ENCODE measurements at places on chromosomes 4 and X.

- DNase-seq: peak; percentile 52
These were observed 488 bp downstream of the TBC1D25 start for GRCh38 chrX:48540028-48540375.

DNA sequence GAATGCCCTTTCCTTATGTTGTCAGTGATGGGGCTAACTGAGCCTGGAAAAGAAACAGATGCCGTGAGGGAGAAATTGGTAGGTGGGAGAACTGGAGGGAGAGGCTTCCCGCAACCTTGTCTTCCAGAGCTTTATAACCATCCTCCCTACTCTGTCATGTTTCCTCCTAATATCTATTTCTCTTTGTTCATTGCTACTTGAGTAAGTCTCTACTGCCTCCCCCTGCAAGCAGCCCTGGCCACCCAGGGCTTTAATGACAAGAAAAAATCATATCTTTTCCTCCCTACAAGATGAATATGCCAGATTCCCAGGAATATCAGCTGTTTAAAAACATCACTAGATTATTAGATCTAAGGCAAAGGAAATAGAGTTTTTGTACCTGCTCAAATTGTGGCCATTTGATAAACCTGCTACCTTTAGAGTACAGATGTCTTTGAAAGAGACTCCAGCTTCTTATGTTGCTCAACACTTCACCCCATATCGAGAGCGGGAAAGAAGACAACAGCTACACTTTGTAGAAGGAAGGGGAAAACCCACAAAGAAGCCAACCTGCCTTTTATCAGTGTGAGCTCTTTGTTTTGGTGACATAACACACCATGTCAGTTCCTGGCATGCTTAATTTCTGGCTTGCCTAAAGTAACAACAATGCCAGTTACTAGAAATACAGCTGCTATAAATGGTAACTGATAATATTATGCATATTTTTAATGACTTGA lies 186.6 kb upstream of the LEF1 start:
- no peak for DNase-seq

DNA sequence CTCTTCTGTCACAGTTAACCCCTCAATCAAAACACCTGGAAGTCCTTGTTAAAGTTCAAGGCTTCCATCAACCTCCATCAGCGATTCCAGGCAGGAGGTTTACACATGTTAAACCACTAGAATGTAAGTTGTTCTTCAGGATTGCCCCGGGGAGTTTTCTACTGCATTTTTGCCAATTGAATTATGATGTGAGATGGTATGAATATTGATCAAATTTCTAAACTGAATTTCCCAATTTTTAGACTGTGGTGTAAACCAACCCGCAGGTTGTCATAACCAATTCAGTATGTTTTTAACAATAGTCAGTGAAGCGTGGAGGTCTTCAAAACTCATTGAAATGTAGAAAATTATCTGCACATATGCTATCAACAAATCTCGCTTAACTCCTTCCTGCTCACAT lies 21.2 kb upstream of the TENM3 start:
- DNase-seq: no peak

- DNase-seq: no peak
These were observed 227.0 kb downstream of the DTHD1 start for GRCh38 chr4:36508394-36508793.

DNA sequence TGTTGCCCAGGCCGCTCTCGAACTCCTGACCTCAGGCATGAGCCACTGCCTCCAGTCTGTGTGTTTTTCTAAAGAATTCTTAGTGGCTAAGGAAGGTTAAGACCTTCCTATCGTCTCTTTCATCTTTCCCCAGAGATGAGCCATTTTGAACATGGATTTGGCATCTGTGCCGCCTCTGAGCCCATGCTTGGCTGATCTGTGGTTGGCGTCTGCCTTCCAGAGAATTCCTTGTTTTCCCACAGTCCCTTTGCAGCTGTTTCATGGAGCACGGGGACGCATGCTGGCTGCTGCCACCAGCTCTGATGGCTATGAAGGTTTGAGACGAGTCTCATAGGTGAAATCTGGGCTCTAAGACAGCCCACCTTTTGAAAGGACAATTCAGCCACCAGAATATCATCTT lies 60.4 kb downstream of the SHROOM2 start:
- DNase-seq: no peak

GRCh38 chrX:38473701-38474100 lies 87.6 kb upstream of the TSPAN7 start:
- no peak for DNase-seq

GRCh38 chr4:6271701-6272465 lies 2.2 kb downstream of the WFS1 start:
- no peak for DNase-seq

GRCh38 chr4:39170301-39170700 lies 12.0 kb upstream of the WDR19 start:
- no peak for DNase-seq
